NCI-H1105 treated with DMSO at 0.1 percent for 48 hours (cell line): ENCODE measurements at places on chromosomes 2 and 18.

DNA sequence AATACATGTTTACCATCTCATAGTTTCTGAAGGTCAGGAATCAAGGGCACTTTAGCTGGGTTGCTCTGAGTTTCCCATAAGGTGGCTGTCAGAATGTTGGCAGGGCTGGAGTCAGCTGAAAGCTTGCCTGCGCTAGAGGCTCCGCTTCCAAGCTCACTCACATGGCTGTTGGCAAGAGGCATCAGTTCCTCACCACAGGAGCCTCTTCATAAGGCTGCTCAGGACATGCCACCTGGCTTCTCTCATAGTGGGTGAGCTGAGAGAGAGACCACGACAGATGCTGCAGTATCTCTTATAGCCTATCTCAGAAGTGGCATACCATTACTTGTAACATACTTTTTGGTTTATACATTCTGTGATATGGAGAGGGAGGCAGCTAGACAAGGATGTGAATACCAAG, 7.2 kb downstream of the HADHB start:
- no peak for DNase-seq

DNA sequence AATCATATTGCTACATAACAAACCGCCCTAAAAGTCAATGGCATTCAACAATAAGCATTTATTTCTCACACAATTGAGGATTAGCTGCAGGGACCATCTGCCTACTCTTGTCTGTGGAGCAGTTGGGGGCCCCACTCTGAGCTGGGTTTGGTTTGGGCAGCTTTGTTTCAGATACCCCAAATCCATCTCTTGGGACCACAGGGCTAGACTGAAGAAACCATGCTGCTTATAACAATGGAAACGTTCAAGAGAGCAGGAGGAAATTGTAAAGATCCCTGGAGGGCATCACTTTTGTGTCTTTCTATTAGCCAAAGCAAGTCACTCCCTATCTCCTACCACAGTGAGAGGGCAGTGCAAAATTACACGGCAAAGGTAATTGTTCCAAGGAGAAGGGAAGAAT, 146.5 kb upstream of the MGAT5 start:
- no peak for DNase-seq

GRCh38 chr2:197547163-197547900, 31.5 kb downstream of the MOB4 start:
- no peak for DNase-seq

DNA sequence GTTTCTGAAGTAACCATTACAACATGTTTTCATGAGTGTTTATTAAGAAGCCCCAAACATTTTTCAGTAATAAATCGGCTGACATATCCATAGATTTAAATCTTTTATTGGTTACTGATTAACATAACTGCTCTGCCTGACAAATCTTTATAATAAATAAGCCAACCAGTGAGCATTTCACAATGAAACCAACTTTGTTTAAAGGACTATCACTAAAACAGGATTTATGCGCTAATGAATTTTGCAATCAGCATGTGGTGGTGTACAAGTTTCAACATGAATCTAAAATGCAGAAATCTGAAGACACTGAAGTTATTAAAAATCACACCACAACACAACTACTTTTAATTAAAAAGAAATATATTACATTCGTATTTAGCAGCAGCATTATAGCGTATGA, 166.7 kb downstream of the MEIS1 start:
- DNase-seq, result no peak

GRCh38 chr2:238939074-238939473, 91.2 kb downstream of the TWIST2 start:
- no peak for DNase-seq

DNA sequence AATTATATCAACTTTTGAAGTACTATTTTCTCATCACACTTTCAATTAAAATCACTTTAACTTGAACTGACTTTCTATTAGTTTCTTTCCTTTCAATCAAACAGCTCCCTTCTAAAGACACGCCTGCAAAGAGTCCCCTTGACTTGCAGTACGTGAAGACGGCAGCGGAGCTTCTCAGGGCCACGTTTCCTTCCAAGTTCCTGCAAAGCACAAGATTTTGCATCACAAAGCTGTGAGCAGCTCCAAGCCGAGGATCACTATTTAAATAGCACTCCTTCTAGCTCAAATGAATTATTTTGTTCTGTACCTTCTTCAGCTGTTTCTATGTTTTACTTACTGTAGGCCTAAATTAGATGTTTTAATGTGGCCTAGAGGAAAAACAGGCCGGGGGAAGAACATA, 30.8 kb downstream of the SH3YL1 start:
- DNase-seq, result no peak
